Left forelimb (tissue), 1 donor: ENCODE measurements at places on chromosomes 4 and X.

- no peak for DNase-seq
These were observed 193.9 kb upstream of the RPL34 start for GRCh38 chr4:108426493-108426892.

DNA sequence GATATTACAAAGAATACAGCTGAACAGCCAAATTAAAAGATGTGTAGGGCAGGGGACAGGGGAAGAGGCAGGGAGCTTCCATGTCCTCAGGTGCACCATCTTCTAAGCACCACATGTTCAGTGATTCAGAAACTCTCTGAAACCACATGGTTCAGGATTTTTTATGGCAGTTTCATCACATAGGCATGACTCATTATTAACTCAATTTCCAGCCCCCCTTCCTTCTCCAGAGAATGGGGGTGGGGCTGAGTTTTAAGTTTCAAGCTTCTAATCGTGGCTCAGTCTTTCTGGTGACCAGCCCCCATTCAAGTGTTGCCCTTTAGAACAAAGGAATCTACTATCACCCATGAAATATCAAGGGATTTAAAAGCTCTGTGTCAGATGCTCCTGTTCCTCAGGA lies 317.8 kb upstream of the GALNT7 start:
- no peak for DNase-seq

DNA sequence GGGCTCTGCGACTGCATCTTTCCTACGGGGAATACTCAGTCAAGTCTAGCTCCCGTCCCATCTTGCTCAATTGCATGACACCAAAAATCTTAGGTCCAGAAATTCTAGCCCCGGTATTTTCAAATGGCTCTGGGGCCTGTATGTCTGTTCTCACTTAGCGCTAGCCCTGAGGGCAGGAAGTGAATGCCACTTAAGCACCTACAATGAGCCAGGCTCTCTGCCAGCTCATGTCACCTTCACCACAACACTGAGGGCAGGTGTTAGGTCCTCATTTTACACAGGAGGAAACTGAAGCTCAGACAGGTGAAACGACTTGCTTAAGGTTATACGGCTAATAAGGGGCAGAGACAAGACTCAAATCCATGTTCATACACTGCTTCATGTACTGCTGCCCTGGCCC lies 282.8 kb downstream of the PPP1R2C start:
- no peak for DNase-seq

DNA sequence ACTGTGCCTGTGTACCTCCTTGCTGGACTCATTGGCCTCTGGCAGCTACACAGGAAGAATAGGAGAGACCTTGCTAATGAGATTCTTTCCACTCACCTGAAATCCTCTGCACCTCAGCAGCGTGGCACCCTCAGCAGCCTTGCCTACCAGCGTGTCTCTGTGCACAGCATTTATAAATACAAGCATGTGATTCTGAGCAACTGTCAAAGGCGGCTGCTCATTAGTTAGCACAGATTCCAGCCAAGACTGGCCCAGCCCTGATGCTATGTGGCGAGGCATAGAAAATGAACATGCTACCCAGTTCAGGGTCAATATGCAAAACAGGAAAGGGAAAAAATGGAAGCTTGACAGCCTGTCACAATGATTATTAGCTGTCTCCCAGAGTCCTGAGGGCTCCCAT lies 298.0 kb downstream of the C4orf33 start:
- no peak for DNase-seq

- DNase-seq, result no peak
These were observed 209.8 kb upstream of the NOCT start for GRCh38 chr4:138805736-138806135.

DNA sequence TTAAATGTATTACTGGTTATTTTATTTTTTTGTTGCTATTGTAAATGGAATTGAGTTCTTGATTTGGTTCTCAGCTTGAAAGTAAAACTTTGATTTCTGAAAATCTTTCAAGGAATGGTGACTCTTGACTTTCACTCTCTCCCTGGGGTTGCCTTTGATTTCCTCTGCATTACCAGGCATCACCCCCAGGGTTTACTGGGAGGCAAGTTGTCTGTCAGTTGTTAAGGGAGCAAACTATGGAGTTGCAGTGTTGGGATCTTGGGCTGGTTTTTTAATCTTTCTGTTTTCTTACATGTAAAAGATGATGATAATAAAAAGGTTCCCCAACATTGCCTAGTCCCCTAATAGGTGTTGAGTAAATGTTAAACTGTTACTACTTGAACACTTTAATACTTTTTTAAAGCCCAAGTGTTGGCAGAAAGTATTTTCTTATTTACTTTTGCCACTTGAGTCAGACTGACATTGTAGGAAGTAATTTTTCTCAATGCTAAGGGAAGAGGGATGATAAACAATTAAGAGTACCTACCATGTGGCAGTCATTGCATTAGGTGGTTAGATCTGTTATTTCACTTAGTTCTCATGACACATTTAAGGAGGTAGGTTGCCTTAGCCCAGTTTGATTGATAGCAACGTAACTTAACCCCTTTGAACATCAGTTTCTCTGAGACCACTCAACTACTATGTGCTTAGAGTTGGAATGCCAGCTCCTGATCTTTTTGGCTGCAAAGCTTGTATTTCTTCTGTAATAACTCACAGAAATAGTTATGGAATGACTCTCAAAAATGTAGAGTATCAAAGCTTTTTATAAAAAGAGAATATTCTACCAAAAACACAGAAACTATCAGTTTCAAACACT lies 67.1 kb downstream of the DCLK2 start:
- DNase-seq, result no peak

DNA sequence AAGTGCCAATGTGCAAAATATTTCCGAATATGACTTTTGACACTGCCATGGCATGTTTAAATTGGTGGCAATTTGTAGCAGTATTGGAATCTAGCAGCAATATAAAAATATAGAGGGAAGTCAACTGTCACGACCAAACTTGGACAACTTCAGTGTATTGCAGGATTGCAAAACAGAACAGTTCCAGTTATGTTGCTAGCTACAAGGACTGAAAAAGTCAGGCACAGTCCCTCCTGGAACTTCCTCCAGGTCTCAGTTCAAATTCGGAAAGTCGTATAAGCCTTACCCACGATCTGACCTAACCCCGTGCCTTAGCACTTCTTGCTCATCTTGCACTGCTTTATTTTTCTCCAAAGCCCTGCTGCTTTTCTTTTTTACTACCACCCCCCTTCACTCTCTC lies 390.0 kb upstream of the GALNT7 start:
- no peak for DNase-seq

- DNase-seq, result no peak
These were observed 17.2 kb upstream of the SCRG1 start for GRCh38 chr4:173415885-173416653.

DNA sequence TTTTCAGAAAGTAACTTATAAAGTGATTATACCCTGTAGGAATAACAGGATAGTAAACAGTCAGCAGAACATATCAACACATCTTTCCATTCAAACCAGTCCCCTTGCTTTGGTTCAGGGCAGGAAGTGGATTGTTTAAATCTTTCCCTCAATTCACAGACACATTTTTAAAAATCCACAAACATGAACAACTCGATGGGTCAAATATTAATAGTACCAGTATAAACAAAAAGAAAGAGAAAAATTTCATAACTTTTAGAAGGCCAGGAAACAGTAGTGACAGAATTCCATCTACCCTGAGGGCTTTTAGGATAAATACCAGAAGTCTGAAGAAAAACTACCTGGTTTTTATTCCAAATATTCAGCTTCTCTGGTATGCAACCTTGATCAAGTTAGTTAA lies 1072.8 kb upstream of the PABPC4L start:
- DNase-seq, result no peak

DNA sequence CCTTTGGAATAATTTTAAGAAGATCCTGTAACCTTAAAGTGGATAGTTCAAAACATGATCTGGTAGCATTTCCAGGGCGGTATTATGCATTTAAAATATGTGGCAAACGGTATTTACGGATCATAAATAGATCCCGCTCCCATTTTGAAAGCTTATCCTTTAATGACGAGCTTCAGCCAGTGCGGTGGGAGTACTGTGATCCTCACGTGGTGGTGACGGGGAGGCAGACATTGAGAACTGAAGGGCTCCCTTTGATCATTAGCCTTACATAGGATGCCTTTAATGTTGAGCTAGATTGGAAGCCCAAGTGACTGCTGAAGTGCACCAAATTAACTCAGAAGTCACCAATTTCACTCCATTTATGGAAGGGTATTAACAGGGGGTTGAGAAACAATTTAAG lies 56.9 kb downstream of the KIT start:
- DNase-seq, result no peak

DNA sequence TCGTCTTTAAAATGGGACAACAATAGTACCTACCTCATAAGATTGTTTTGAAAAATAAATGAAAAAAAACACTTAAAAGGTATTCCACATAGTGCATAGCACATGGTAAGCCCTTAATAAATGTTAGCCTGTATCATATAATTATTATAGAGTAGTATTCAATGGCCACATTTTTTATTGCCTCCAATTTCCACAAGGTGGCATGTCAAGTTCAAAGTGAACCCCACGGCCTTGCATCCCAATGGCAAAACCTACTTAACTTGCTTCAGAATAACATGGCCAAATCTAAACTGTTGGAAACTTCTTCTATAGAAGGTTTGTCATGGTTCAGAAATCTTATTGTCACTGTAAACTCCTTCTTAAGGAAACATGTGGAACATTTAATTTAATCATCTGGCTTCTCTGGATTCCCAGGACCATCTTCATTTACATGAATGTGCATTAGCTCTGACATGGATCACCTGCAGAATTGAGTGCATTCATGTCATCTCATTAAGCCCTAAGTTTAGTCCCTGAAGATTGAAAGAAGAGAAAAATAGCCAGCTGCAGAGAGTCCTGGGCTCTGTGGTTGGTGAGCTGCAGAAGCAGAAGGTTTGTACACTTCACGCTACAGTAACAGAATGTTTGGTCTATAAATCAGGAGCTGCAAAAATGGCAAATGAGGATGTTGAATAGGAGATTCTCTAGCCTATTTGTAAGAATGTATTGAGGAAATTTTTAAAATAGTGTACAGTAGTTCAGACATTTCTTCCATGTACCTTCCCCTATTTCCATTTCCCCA lies 61.0 kb downstream of the ANXA3 start:
- DNase-seq, result no peak

- DNase-seq, result no peak
These were observed 156.4 kb downstream of the HS6ST2 start for GRCh38 chrX:132802033-132802432.

DNA sequence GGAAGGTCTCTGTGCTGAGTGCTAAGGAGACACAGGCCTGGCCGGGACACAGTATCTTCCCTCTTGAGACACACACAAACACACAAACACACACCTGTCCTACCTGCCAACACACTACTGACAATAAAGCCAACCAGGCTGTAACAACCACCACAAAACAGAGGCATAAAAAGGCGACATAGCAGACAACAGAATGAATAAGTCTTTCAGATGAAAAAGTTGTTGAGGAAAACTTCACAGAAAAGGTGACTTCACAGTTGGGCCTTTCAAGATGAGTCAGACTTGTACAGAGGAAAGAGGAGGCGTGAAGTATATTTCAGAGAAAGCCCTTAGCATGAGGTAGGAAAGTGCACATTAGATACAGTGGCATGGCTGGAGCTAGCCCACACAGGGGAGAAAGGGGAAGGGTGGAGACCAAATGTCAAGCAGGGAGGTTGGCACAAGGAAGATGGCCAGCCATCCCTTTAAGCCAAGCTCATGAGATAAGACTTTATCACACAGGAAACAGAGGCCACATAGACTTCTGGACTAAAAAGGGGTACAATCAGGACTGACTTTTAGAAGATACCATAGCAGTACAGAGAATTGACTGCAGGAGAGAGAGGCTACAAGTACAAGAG lies 54.0 kb downstream of the SLC9A7 start:
- no peak for DNase-seq

DNA sequence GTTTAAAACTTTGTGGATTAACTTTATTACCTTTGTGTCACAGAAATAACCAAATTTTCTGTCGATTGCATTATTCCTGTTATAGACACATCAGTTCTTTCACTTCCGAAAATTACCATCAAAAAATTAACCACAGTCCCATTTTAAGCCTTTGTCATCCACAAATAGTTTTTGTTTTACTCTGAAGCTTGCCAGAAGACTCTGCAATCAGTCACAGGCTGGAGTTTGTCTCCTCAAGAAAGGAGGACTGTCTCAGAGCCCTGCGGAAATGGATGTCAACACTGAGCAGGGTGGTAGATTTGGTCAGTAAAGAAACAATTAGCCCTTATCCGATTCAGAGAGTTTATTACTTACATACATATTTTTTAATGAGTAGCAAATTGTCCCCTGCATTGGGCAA lies 20.1 kb upstream of the TCEAL4 start:
- DNase-seq, result no peak

GRCh38 chr4:31045724-31046318 lies 325.7 kb downstream of the PCDH7 start:
- no peak for DNase-seq

- peak; percentile 67 for DNase-seq
These were observed 125.0 kb downstream of the ARHGAP6 start for GRCh38 chrX:11540532-11541377.

DNA sequence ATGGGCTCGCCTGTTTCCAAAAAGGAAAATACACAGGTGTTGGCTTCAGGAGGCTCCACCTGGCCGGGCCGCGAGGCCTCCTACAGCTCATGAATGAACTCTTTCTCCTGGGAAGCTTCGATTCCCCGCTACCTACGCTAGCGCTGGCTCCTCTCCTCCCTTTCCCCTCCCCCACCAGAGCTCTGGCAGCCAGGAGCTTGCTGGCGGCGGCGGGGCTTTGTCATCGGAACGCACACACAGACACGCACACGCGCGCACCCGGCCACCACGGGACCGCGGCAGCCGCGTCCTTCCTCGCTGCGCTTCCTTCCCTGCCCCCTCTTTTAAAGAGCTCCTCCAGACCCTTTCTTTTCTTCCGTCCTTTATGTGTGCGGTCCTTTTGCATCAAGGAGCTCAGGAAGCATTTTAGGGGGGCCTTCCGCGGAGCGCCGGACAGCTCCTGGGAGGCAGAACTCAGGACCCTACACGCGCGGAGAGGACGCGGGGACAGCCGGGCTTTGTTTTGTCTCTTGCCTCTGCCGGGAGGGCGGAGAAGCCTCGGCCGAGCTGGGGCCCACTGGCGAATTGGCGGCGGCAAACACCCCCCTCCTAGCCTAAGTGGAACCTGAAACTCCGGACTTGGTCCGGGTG lies 70.2 kb upstream of the BCOR start:
- peak; percentile 63 for DNase-seq

DNA sequence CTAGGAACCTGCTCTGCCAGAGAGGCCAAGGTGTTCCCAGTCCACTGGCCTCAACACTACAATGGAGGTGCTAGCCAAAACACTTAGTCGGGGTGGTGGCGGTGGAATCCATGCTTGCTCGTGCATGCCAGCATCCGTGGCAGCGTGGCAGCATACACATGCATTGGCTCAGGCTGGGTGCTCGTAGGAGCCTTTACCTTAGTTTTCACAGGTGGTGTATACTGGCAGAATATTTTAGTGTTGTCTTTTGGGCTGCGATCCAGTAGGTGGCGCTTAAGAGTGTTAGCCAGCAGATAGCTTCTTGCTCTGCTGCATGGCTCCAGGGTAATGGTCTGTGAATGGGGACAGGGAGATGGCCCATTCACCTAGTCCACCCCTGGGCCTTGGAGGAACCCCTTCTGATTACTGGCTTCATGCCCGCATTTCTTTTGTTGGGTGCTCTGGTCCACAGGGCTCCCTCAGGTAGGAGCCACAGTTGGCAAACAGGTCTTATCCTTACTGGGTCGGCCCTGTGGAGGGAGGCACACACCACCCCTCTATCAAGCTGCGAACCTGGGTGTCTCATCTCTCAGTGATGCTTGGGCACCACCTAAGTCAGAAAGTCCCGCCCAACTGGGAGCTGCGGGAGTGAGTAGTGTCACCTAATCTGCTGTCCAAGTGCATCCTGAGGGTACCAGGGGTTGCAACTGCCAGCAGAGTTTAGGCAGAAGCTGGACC lies 40.0 kb downstream of the RIPPLY1 start:
- DNase-seq, result no peak
